ENCODE measurements at places on chromosomes 2 and 18.

DNA sequence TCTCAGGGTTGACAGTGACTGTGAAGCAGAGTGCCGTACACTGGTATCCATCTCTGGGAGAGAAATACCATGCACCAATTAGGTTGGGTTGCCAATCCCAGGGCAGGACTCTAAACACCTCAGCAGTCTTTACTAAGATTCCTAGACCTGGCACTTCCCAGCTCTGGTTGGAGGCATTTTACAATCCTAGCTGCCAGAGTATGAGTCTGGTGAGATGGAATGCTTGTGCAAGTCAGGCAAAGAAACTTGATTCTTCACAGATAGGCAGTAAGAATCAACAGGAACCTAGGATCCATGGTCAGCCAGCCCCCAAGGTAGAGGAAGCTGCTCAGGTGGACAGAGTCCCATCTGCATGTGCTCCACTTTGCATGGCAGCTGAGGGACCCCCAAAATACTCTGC lies 6.0 kb upstream of the UGT1A5 start:
- DNase-seq = no peak

GRCh38 chr2:24881158-24881557 lies 38.9 kb downstream of the ADCY3 start:
- no peak for DNase-seq

DNA sequence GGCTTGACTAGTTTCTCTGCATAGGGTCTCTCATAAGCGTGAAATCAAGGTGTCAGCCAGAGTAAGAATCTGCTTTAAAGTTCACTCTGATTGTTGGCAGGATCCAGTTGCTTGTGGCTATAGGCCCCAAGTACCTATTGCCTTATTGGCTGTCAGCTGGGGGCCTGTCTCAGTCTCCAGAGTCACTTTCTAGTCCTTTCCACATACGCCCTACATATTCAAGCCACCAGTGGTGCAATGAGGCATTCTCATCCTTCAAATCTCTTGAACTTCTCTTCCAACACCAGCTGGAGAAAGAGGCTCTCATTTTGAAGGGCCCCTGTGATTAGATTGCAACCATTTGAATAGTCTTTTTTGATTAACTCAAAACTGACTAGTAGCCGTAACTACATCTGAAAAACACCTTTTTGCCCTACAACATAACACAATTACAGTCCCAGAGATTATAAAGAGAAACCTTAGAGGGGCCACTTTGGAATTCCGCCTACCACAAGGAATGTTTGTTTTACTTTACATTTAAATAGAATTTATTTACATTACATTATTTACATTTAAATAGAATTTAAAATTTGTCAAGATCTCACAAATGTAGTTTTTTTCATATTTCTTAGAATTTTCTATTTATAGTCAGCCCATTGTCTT lies 520.1 kb downstream of the DSC3 start:
- DNase-seq = no peak

GRCh38 chr18:32095192-32095899 lies 3.7 kb downstream of the RNF138 start:
- no peak for DNase-seq

- DNase-seq = no peak
These were observed 93.9 kb downstream of the SLC5A7 start for GRCh38 chr2:108080177-108080576.

GRCh38 chr18:47975105-47975504 lies 44.6 kb upstream of the SMAD2 start:
- DNase-seq = no peak

DNA sequence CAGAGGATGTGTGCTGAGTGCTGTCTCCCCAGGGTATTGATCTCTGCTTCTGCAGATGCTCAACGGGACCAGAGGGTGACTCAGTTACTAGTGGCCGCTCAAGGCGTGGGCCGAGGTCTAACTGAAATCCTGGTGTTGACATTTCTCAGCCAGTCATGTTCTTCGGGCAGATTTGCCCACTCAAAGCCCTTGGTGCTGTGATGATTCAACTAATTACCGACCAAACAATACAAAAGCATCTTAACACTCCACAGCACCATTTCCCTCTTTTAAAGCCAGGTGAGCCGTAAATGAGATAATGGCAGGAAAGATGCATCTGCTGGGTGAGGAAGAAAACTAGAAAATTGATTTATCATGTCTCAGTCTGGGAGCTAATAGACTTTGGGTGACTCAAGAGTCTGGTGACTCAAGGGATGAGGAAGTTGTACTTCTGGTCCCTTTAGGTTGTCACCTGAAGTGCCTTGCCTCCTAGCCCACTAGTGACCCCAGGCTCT lies 32.7 kb upstream of the PRLH start:
- DNase-seq = no peak

DNA sequence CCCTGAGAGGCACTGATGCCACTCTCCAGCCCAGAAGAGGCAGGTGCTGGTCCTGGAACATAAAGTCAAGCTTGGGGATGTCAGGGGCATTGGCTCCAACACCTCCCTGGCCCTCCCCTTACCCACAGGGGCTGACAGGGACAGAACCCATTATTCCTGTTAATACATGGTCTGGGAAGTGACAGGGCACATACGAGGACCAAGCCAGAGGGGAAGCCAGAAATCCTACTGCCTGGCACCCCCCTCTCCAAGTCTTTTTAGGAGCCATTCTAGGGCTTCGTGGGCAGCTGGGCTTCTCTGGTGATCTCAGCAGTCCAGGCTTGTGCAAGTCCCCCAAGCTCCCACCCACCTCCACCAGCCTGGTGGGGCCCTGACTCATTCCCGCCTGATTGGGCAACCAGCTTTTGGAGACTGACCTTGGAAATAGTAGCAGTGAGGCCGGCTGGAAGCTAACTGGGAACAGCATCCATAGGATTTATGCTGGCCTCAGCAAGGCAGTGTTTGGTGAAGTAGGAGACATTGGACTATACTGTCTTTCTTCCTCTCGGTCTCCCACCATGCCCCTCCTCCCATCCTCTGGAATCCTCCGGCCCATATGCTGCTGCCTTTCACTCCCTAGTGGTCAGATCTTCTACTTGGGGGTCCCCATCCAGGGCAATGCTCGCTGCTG lies 86.4 kb upstream of the HK2 start:
- no peak for DNase-seq

GRCh38 chr2:67018301-67018700 lies 378.8 kb upstream of the ETAA1 start:
- no peak for DNase-seq

DNA sequence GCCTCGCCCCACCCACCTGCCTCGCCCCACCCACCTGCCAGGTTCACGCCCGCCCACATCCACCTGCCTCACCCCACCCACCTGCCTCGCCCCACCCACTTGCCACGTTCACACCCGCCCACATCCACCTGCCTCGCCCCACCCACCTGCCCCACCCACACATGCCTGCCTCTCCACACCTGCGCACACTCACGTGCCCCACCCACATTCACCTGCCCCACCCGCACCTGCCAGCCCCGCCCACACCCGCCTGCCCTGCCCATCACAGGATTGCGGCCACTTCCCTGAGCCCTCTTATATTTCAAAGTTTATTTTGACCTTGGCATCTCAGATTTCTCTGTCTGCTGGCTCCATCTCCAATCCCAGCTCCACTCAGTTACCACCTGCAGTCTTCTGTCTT lies 217.5 kb upstream of the SOX11 start:
- no peak for DNase-seq

DNA sequence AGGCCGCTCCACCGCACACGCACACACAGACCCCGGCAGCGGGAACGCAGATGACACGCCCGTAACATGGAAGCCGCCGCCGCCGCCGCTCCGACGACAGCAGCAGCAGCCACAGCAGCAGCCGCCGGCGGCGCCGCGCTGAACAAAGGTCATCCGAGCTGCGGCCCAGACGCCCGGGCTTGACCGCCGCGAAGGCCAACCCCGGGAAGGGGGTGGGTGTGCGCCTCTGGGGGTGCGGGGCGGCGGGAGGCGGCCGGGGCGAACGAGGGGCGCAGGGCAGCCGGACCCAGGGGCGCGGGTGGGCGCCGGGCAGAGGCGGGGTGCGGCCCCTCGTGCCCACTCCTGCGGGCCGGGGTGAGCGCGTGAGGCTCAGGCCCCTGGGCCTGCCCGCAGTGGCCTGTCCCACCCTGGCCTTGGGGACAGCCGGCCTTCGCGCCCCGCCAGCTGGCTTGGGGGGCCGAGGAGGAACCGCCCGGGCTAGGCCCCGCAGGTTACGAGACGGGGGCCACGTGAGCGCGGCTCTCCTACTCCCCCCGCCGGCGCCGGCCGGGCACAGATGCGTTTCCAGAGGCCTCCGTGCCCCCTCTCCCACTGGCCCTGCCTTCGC lies 1.0 kb upstream of the ZNF532 start:
- DNase-seq = peak; percentile 44

DNA sequence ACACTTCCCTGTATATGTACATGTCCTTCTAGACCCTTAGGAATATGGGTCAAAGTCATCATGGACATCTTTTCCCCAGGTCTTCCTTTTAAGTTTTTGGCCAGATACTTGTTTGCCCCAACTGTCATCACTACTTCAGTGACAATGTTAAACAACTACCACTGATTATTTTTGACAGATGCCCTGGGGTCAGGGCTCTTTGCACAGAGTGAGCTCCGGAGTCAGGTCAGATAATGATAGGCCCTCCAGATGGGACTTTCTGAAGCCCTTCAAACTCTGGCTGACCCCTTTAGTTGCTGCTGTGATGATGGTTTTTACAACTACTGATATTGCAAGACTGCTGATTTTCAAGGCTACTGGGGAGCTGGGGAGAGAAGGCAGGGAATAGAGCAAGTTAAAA lies 449.4 kb upstream of the HS6ST1 start:
- no peak for DNase-seq

GRCh38 chr2:230924470-230925341 lies at the start of gene GPR55:
Gene GPR55 (minus strand): TSS chr2:230925242. CDS start chr2:230910962, 14,280 bp downstream.
- DNase-seq = no peak

- no peak for DNase-seq
These were observed 125.9 kb downstream of the GPD2 start for GRCh38 chr2:156562124-156562523.

DNA sequence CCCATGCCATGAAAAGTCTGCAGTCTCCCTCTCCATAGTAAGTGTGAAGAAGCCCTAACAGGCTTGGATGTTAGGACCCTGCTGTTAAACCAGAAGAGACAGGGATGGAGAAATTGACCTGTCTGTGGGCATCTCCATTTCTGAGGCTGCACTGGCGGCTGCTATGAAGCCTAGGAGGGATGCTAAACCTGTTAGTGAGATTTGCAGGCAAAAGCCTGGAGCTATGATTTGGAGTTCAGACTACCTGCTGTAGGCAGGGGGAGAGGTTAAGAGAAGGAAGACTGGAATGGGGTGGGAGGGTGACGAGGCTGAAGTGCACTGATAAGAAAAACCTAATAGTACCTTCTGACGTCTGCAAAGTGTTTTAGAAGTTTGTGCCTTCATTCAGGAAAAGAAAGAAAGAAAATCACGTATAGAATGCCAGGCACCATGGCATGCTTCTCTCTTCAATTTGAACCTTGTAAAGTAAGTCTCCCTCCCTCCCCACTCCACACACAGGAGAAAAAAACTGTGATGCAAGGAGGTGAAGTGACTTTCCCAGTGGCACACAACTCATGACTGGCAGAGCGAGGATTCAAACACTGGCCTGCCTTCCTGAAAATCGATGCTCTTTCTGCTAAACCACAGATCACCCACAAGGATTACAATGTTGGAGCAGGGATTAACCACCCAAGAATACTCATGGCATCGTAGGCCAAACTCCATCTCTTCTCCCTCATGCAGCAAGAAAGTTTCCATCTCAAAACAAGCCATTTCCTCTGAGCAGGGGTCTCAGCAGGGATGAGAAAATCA lies 98.5 kb upstream of the PKDCC start:
- DNase-seq = no peak

DNA sequence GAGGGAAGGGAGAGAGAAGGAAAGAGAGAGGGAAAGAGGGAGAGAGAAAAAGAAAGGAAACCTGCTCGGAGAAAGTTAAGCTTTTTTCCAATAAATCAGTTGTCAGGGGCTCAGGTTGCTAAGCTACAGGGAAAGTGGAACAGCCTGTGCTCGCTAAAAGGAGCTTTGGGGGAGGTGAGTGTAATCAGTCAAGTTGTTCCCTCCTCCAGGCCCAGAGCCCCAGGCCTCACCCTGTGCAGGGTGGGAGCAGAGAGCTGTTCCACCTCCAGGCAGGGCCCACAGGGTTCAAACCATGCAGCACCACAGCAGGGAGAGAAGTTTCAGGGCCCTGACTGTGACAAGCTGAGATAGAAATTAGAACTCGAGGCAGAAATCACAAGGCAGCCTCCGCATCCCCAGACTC lies 56.4 kb upstream of the PPP1CB start:
- DNase-seq = no peak

DNA sequence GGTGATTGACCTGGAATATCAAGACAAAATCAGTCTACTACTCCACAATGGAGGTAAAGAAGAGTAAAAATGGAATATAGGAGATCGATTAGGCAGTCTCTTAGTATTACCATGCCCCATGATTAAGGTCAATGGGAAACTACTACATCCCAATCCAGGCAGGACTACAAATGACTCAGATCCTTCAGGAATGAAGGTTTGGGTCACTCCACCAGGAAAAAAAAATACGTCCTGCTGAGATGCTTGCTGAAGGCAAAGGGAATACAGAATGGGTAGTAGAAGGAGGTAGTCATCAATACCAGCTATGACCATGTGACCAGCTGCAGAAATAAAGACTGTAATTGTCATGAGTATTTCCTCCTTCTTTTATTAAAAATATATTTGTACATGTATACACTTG lies 103.4 kb upstream of the NPAS2 start:
- DNase-seq = no peak

GRCh38 chr18:54269893-54270844 lies 852 bp downstream of the POLI start:
- DNase-seq = no peak

DNA sequence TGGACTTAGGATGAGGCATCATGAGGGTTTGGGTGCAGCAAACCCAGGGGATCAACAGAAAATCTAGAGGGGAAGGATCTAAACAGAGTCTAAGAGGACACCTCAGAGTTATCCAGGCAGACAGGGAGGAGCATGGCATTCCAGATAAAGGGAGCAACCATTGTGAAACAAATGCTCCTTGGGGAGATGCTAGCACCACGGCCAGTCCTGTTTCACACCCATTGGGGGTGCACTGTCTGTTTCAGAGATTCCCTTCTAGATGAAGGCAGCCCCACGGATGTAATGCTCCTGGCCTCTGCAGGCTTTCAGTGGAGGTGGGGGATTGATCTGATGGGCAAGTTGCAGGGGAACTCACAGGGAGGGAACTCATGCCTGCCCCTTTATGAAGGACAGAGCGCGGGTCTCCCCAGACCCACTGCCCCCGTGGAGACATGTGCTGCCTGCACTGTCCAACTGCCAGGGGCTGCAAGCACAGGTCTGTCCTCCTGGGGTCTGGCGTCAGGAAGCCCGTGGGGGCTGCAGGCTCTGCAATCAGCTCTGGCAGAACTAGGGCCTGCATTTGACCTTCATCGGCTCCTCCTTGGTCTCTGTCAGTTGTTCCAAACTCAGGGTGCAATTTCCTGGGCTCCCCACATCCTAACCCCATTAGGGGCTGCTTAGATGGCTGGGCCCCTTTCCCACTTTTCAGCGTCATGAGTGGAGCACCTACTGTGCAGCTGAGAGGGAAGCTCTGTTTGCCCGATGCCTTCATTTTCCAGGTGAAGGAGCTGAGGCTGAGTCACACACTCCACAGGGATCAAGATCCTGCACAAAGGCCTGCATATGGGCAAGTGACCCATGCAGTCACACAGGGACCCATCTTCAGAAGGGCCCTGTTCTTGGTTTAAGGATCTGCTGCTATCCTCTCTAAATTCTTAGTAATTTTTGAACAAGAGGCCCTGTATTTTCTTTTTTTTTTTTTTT lies 163.4 kb downstream of the ARL4C start:
- DNase-seq = no peak

GRCh38 chr18:79552140-79552631 lies 127.4 kb upstream of the CTDP1 start:
- no peak for DNase-seq

GRCh38 chr18:56327191-56327885 lies 311.1 kb downstream of the TXNL1 start:
- DNase-seq = no peak

Data from GM12891 (cell line).